ENCODE measurements at places on chromosomes 5 and 9.

DNA sequence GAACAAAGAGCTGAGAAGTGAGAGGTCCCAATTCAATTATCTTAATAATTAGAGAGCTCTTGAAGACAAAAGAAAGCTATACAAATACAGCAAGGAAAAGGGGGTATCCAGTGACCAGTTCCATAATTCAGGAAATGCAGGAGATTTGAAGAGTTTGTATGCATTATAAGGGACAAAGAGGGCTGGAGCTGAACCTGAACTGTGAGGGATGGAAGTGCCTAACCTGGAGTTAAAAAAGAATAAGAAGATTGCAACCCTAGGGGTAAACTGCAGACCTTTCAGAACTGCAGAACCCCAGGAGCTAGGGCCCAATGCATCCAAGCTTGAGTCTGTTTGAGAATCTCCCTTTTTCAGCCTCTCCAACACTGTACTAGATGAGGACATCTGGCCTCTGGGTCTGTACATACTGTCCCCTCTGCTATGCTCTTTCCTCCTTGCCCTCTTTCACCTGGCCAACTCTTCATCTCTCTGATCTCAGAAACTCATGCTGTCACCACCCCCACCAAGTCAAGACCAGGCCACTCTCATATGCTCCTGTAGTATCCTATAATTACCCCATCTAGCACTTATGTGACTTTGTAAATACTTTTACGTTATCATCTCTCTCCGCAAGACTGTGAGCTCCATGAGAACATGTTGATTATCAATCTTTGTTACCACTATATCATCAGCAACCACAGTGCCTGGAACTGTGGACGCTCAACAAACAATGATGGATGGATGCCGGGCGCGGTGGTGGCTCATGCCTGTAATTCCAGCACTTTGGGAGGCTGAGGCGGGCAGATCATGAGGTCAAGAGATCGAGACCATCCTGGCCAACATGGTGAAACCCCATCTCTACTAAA, 6.6 kb upstream of the PRKACG start:
- no peak for DNase-seq
- no peaks in the 10 kb centered on the region for H3K4me1 ChIP-seq
- H3K27ac ChIP-seq, result no peak overlapping the region
- H3K27me3 ChIP-seq, result no peaks in the 10 kb centered on the region
- H3K36me3 ChIP-seq, result no peaks in the 10 kb centered on the region

DNA sequence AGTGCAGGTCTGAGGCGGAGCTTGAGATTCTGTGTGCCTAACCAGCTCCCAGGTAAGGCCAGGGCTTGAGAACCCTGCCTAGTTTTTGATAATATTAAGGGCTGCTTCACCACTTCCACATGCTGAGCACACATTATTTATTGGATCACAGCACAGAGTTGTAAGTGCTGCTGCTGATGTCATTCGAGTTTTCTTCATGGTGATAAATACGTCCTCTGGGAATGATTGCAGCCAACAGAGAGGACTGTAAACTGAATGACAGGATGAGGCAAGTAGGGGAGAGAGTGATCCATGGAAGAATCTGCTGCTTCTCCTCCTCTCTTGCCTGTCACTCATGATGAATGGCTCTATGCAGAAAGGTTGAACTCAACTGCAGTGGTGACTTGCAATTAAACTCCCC, 77.9 kb upstream of the VPS13A start:
- H3K27ac ChIP-seq, result no peak overlapping the region
- H3K27me3 ChIP-seq, result peaks cover 2% of the 10 kb centered on the region
- no peaks in the 10 kb centered on the region for H3K36me3 ChIP-seq
- H3K4me3 ChIP-seq, result no peak overlapping the region
- H3K4me1 ChIP-seq, result no peaks in the 10 kb centered on the region

- no peaks in the 10 kb centered on the region for H3K36me3 ChIP-seq
- no peak overlapping the region for H3K4me3 ChIP-seq
- H3K27ac ChIP-seq, result no peak overlapping the region
- peaks cover 6% of the 10 kb centered on the region for H3K4me1 ChIP-seq
- no peak for DNase-seq
Observed at GRCh38 chr9:134892221-134892620, 11.6 kb downstream of the FCN2 start.

DNA sequence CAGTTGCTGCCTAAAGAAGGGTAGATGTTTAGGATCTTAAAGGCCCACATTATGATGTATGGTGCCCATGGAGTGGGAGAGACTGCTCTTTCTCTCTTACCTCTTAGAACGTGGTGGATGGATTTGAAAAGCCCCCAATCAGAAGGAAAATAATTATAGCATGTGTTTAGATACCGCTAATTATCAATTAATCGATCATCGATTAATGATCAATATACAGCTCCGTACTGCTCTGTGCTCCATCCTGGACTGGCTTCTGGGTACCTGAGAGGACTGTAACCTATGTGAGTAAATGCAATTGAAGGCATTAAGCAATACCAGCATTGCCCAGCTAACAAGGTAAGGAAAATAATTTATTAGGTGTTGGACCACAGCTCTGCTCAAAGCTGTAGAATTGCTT, 149.1 kb downstream of the MAST4 start:
- H3K27me3 ChIP-seq, result no peaks in the 10 kb centered on the region
- H3K36me3 ChIP-seq, result no peaks in the 10 kb centered on the region
- DNase-seq, result no peak
- no peak overlapping the region for H3K4me3 ChIP-seq
- no peaks in the 10 kb centered on the region for H3K4me1 ChIP-seq

DNA sequence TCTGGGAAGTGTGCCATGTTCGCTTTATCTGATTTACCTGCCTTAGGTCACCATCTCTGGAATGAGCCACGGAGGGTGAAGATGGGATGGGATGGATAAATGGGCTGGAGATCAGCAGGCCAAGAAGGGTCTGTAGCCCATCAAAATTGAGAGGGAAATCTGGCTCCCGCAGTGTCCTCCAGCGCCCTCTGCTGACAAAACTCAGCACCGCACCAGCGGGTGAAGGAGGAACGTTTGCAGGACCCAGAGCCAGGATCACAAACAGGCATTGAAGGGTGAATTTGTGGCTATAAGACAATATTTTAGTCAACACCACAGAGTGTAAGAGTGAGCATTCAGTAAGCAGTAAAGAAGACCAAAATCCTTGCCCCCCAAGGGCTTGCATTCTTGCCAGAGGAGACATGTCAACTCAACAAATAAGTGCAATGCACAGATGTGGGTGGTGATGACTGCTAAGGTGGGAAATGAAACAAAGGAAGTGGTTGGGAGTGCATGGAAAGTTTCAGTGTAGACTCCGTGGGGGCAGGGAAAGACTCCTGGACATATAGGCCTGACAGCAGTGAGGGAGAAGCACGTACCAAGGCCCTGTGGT, 124.4 kb downstream of the TENT4A start:
- no peak for DNase-seq
- no peak overlapping the region for H3K4me3 ChIP-seq
- H3K27ac ChIP-seq, result no peak overlapping the region

DNA sequence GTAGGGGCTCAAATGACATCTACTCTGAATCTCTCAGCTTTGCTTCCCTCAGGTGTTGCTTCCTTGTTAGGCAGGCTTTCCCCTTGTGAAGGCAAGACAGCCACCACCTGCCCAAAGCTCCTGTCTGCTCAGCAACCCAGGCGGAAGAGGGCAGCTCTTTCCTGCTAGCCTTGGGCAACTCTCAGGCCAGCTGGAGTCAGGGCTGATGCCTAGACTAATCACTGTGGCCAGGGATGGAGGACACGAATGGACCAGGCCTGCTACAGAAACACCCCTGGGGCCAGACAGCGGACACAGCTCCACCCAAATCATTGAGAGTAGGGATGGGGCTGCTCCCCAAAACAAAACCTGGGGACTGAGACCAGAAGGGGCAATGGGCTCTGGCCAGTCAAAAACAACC, 138.0 kb downstream of the MTX3 start:
- no peak for DNase-seq
- H3K4me3 ChIP-seq, result no peak overlapping the region
- no peaks in the 10 kb centered on the region for H3K36me3 ChIP-seq
- H3K4me1 ChIP-seq, result no peaks in the 10 kb centered on the region

GRCh38 chr5:54243483-54244080, 66.8 kb downstream of the ARL15 start:
- no peak overlapping the region for H3K27ac ChIP-seq
- no peaks in the 10 kb centered on the region for H3K36me3 ChIP-seq
- DNase-seq, result no peak
- H3K27me3 ChIP-seq, result no peaks in the 10 kb centered on the region

DNA sequence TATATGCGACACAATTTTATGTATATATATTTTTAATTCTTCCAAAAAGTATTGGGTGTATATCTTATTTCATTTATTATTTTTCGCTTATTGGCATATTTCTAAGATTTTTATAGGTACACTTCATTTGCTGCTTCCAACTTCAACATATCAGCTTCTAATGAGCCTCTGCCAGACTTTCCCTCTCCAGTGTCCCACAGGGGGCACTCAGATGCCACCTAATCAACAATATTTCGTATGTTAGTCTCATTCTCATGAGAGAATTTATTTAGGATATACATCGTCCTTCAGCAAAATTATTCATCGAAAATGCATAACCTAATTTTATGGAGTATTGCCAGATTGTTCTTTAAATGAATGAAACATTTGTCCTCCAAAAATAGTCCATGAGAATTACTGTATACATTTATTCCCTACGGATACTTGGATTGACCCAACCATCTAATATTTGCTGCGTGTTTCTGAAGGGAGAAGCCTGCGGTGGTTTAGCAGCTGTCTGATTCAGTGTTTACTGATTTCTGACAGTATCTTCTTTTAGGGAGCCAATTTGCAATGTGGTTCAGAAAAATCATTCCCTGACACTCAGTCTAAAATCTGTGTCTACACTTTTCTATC, 100.6 kb upstream of the SELENOP start:
- DNase-seq, result no peak
- peaks cover 6% of the 10 kb centered on the region for H3K27me3 ChIP-seq
- H3K36me3 ChIP-seq, result no peaks in the 10 kb centered on the region
- H3K4me3 ChIP-seq, result no peak overlapping the region

GRCh38 chr9:13823026-13823425, 490.9 kb downstream of the NFIB start:
- H3K4me3 ChIP-seq, result no peak overlapping the region
- no peaks in the 10 kb centered on the region for H3K4me1 ChIP-seq
- H3K36me3 ChIP-seq, result no peaks in the 10 kb centered on the region

GRCh38 chr9:2298217-2298616, 283.1 kb downstream of the SMARCA2 start:
- H3K27me3 ChIP-seq, result no peaks in the 10 kb centered on the region
- H3K4me1 ChIP-seq, result no peaks in the 10 kb centered on the region
- no peaks in the 10 kb centered on the region for H3K36me3 ChIP-seq
- H3K27ac ChIP-seq, result no peak overlapping the region
- no peak for DNase-seq

GRCh38 chr5:115553082-115553481, 8.5 kb upstream of the FEM1C start:
- no peaks in the 10 kb centered on the region for H3K27me3 ChIP-seq
- no peak for DNase-seq
- no peaks in the 10 kb centered on the region for H3K36me3 ChIP-seq
- H3K4me1 ChIP-seq, result peaks cover 6% of the 10 kb centered on the region
- no peak overlapping the region for H3K27ac ChIP-seq

- H3K4me3 ChIP-seq, result no peak overlapping the region
- no peak overlapping the region for H3K27ac ChIP-seq
- H3K36me3 ChIP-seq, result no peaks in the 10 kb centered on the region
- H3K27me3 ChIP-seq, result no peaks in the 10 kb centered on the region
Observed at GRCh38 chr5:74148321-74148720, 492.2 kb downstream of the ENC1 start.

GRCh38 chr9:122164286-122164685, 4.6 kb downstream of the MORN5 start:
- H3K4me1 ChIP-seq, result no peaks in the 10 kb centered on the region
- no peaks in the 10 kb centered on the region for H3K36me3 ChIP-seq
- no peak overlapping the region for H3K27ac ChIP-seq
- H3K4me3 ChIP-seq, result no peak overlapping the region
- H3K27me3 ChIP-seq, result no peaks in the 10 kb centered on the region

DNA sequence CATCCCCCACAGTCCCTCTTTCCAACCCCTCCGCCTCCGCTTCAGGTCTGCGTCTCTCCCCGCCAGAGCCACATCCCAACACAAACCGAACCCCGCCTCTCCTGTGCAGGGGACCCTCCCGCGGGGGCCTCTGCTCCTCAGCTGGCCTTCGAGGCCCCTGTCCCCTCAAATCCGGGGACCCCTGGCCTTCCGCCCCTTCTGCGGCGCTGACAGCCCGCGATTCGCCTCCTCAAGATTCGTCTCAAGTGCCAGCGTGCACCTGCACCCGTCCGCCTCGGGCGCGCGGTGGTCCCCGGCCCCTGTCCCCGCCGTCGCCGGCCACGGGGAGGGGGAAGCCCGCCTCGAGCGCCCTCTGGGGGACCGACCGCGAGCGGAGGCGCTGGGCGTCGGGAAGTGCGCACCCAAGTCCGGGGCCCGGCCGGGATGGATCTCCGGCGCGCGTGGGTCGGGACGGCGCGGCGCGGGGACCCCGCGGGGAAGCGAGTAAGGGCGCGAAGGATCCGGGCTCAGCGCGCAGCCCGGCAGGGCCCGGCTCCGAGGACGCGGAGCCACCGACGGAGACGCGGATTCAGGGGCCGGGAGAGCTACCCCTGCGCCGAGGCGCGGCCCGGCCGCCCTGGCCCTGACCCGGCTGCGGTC, 623 bp downstream of the FLT4 start:
- peaks cover 17% of the 10 kb centered on the region for H3K4me1 ChIP-seq
- peaks cover 53% of the 10 kb centered on the region for H3K27me3 ChIP-seq
- H3K4me3 ChIP-seq, result no peak overlapping the region
- DNase-seq, result no peak

All from spinal cord (tissue), 10 donors.